Activated gamma-delta T cell treated with Interleukin-2 at 50 U/mL for 16 hours (primary cell): ENCODE measurements at places on chromosomes 3 and 15.
A peak's percentile ranks its signal among the peaks of the same experiment; 100 is the strongest.

DNA sequence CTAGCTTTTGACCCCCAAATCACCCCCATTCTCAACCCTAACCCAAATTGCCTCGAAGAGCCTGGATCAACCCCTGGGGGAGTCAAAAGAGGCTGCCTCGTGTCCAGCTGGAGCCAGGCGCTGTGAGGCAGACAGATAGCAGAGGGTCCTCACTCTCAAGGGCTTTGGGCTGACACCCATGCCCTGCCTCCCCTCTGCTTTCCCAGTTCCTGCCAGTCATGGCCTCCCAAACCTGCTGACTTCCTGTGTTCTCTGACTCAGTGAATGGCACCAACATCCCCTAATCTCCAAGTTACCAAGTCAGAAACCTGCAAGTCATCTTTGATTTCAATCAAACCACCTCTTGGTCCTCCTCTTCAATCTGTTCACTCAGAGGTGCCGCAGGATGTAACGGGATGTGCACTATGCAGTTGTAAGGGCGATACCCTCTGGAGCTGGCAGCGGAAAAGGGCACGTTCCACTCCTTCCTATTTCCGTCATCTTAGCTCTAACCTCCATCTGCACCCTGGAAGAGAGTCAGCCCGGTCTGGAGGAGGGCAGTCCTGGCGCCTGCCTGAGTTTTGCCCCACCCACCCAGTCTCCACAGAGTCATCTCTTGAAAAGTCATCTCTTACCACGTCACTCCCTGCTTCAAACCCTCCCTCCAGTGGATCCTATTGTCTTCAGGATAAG is 52.4 kb upstream of the FAM174B start:
- DNase-seq = no peak

DNA sequence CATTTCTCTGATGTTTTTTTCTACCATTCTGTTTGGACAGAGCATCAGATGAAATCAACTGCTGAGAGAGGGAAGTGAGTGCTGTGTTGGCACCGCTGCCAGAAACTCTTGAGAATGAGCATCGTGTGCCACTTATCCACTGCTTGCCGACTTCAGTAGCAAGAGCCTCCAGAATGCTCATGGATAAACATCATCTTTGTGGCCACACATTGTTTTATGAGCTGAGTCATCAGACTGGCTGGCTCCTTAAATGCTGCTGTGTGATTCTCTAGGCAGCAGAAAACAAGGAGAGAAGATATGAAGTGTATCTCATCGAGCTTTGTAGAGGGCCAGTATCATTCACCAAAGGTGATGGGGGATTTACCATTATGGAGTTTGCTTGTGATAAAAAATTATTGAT is 3.4 kb upstream of the DOCK3 start:
- DNase-seq = no peak

- no peak for DNase-seq
Measured at GRCh38 chr15:94370206-94370935, 139.0 kb downstream of the MCTP2 start.

DNA sequence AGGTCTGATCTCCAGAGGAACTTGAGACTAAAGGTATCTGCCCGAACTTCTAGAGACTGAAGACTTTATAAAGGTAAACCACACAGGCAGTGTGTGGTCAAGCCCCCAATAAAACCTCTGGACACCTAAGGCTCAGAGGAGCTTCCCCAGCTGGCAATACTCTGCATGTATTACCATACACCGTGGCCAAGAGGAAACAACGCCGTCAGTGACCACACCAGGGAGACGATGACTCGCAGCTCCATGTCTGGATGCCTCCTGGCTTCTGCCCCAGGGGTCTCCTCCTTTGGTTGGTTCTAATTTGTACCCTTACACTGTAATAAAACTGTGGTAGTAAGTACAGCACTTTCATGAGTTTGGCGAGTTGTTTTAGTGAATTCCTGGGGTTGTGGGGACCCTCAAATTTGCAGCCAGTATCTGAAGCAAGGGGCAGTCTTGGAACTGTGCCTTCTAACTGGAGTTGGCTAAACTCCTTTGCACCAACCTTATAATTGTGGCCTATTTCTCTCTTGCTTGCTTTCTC is 32.1 kb upstream of the BCL2L10 start:
- no peak for DNase-seq

DNA sequence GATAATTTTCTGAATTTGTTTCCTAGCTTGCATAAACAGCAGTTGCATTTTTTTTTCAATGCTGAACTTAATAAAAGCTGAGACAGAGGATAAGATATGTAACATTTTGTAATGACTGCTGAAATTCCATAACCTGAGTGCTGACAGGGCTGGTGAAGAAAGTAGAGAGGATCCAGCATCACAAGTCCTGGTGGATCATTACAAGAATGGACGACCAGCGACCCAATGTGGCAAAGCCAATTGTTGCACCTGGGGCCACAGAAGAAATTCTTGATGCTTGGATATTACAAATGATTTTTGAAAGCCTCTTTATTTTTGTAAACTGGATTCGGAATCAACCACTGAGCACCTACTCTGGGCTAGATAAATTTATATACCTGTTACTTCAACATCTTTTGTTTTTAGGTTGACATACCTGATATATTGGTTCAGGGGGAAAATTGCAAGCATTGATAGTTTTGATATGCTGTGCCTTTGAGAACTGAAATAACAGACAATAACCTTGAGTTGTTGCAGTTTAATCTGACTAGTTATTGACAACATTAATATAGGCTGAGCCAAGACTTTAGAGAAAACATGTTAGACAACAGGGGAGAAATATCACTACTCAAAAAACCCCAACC is 3.9 kb upstream of the ACTL6A start:
- DNase-seq = peak; percentile 31

DNA sequence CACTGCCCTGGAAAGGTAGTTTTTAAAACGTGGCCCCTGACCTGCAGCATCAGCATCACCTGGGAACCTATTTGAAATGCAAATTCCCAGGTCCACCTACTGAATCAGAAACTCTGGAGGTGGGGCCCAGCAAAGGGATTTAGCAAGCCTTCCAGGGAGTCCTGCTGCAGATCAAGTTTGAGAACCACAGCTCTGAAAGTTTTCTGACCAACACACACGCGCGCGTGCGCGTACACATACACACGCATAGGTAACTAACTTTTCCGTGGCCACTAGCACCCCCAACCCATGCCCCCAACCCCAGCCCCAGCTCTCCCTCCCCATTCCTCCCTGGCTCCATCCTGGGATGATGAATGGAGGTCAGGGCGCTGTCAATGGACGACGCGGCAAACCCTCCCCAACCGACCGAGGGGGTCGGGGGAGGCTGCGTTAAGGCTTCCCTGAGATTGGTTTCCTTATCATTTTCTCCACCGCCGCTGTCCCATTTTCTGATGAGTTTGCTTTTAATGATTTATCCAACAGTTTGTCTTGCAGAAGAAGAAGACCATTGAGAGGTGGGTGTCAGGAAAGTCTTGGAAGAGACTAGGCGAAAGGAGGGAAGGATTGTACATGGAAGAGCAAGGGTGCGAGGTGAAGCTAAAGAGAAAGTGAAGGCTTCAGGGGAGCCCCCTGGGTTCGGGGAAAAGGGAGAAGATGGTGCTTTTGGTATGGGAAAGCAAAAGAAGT is 590 bp upstream of the BOC start:
- no peak for DNase-seq

GRCh38 chr3:71858503-71859122 is 73.7 kb upstream of the PROK2 start:
- DNase-seq = no peak

DNA sequence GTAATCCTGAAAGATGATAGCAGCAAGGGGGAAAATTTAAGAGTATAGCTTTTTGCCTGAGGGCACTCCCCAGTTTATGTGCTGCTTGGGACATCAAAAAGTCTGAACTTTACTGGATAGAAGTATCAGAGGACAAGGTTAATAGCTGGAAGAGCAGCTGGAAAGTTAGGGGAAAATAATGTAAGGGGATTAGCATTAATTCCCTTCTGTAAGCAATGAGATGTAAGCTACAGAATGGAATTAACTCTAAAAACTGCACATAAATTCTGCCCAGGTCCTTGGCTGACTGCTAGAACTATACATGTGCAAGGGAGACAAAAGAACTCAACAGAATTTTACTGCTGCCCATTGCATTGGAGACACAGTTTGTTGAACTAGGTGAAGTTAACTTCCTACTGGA is 55.6 kb downstream of the ATP11B start:
- no peak for DNase-seq

GRCh38 chr3:59254433-59254832 is 204.6 kb upstream of the CFAP20DC start:
- DNase-seq = no peak

- DNase-seq = no peak
Measured at GRCh38 chr15:38705436-38706219, 141.0 kb upstream of the RASGRP1 start.

GRCh38 chr3:55984626-55985025 is 483.6 kb downstream of the ERC2 start:
- DNase-seq = no peak

GRCh38 chr15:83115831-83116565 is 8.6 kb downstream of the TM6SF1 start:
- DNase-seq = no peak
